ENCODE measurements at places on chromosomes 16 and 17.

- no peak for DNase-seq
Measured at GRCh38 chr17:27310565-27311110, 16.7 kb downstream of the WSB1 start.

- peak; percentile 75 for DNase-seq
Measured at GRCh38 chr16:48164907-48165715, 9.3 kb upstream of the ABCC12 start.

- peak; percentile 63 for DNase-seq
Measured at GRCh38 chr16:68517606-68518166, 21.4 kb upstream of the ZFP90 start.

GRCh38 chr16:85229869-85230462 lies 117.7 kb upstream of the CIBAR2 start:
- DNase-seq = no peak

- peak; percentile 79 for DNase-seq
Measured at GRCh38 chr17:15966183-15966878, 21.4 kb downstream of the ADORA2B start.

DNA sequence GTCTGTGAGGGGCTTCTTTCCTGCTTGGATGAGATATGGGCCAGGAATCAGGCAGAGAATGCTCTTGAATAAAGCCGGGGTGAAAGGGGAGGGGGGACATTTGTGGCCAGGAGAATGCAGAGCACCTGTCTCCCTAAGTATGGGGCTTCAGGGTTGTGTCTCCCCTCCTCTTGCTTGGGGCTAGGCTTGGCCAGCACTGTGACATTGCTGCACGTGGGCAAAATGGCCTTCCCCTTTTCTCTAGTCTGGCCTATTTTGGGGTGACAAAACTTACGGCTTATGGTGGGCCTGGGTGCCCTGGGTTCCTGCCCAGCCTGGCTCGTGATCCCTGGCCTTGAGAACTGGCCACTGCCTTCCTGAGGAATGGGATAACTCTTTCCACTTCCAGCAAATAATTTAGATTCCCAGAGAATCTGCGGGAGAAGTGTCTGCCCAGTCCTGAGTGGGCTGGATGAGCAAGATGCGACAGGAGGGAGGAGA lies 5.6 kb downstream of the NFE2L1 start:
- DNase-seq = no peak

DNA sequence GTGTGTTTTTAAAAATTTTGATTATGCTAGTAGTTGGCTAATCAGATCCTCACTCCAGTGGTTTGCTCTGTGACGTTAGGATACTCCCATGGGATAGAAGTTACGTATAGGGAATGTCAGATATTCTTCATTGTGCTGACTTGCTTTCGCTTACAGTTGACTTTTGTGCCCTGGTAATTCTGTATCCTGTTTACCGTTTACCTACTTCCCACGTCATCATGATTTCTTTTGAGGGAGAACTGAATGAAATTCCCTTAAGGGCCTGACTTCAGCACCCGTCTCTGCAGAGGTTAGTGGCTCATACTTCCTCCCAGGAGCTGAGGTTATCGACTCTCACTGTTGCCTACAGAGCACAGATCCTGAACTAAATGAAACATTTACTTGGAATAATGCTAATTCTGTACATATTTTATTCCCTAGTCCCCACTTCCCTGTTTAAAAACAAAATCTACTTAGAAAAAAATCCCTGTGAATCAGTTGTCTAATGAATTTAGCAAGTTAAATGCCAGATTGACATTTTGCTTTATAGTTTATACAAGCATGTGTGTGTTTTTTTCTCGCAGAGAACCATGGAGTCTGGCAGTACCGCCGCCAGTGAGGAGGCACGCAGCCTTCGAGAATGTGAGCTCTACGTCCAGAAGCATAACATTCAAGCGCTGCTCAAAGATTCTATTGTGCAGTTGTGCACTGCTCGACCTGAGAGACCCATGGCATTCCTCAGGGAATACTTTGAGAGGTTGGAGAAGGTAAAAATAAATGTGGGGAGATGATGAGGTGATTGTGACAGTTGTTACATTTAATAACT lies 2.8 kb downstream of the PRKAR1A start:
- no peak for DNase-seq

DNA sequence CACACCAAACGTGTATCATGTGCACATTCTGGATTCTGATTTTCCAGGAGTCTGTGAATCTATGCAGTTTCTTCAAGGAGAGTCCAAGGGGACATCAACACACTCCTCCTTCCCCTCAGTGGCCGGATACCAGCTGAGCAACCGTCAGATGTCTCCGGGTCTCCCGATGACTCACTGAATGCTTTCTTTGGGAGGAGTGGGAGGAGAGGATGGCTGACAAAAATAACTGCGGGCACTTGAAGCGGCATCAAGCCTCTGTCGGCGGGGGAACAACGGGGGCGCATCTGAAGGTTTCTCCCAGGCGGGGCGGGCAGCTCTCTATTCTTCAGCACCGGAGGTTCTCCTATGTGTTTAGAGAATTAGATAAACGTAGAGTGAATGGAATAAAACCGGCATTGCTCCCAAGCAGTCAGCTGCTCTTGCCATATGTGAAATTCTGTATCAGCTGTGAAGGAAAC lies 24.6 kb upstream of the LRRC75A start:
- DNase-seq = peak; percentile 90

GRCh38 chr17:70136131-70136530 lies 33.2 kb upstream of the KCNJ2 start:
- DNase-seq = no peak

DNA sequence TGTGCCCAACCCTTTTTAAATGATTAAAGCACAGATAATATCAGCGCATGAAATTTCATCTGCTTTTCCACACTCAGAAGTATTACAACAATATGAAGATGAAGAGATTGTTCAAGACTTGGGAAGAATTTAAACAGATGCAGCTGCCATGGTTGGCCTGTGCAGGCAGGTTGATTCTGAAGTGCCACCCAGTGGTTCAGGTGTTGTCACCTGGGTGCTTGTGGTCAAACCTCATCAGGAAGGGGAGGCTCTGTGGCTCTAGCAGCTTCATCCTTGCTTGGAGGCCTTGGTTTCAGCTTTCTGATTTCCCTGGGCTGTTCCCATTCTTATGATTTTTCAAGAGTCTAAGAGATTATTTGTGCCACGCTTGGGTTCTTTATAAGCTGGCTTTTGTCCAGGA lies 22.2 kb upstream of the CLEC18C start:
- DNase-seq = no peak

GRCh38 chr17:68544111-68544915 lies 32.1 kb downstream of the PRKAR1A start:
- no peak for DNase-seq

DNA sequence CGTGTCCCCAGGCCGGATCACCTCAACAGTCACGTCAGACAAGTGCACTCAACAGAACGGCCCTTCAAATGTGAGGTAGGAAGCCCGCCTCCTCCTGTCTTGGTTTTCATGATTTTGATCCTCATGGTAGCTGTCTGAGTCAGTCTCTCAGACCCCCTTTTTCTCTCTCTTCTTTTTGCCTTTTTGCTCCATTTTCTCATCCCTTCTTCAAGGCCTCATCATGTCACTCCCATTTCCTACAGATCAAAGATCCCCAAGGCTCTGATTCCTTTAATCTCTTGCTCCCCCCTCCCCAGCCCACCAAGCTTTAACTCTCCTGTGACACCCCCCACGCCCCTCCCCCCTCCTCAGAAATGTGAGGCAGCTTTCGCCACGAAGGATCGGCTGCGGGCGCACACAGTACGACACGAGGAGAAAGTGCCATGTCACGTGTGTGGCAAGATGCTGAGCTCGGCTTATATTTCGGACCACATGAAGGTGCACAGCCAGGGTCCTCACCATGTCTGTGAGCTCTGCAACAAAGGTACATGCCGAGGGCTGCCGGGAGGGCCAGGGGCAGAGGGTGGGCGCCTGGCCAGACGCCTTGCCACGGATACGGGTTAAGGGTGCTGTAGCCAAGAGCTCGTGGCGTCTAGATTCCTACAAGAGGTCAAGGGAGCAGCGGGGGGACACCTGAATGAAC lies 2.0 kb downstream of the MAZ start:
- peak; percentile 53 for DNase-seq

DNA sequence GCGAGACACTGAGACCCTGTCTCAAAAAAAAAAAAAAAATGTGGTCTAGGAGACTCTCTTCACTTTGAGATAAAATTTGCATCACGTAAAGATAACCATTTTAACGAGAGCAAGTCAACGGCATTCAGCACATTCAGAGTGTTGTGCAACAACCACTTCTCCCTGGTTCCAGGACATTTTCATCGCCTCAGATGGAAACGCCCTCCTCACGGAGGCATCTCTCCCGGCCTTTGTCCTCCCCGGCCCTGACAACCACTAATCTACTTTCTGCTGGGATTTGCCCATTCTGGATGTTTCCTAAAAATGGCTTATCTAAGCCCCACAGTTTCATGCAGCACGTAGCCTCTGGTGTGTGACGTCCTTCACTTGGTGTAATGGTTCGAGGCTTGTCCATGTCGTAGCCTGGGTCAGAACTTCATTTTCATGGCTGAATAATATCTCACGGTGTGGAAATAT lies 6.4 kb upstream of the NPRL3 start:
- DNase-seq = peak; percentile 14

DNA sequence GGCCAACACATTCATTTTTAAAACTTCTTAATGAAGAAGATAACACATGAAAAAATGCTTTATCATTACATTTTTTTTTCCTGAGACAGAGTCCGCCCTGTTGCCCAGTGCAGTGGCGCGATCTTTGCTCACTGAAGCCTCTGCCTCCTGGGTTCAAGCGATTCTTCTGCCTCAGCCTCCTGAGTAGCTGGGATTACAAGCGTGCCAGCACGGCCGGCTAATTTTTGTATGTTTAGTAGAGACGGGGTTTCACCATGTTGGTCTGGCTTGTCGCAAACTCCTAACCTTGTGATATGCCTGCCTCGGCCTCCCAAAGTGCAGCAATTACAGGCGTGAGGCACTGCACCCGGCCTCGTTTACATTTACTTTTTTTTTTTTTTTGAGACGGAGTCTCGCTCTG lies 13.2 kb downstream of the HBQ1 start:
- no peak for DNase-seq

DNA sequence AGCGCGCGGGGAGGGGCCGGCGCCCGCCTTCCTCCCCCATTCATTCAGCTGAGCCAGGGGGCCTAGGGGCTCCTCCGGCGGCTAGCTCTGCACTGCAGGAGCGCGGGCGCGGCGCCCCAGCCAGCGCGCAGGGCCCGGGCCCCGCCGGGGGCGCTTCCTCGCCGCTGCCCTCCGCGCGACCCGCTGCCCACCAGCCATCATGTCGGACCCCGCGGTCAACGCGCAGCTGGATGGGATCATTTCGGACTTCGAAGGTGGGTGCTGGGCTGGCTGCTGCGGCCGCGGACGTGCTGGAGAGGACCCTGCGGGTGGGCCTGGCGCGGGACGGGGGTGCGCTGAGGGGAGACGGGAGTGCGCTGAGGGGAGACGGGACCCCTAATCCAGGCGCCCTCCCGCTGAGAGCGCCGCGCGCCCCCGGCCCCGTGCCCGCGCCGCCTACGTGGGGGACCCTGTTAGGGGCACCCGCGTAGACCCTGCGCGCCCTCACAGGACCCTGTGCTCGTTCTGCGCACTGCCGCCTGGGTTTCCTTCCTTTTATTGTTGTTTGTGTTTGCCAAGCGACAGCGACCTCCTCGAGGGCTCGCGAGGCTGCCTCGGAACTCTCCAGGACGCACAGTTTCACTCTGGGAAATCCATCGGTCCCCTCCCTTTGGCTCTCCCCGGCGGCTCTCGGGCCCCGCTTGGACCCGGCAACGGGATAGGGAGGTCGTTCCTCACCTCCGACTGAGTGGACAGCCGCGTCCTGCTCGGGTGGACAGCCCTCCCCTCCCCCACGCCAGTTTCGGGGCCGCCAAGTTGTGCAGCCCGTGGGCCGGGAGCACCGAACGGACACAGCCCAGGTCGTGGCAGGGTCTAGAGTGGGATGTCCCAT lies 232.8 kb downstream of the SEC14L1 start:
- peak; percentile 59 for DNase-seq

DNA sequence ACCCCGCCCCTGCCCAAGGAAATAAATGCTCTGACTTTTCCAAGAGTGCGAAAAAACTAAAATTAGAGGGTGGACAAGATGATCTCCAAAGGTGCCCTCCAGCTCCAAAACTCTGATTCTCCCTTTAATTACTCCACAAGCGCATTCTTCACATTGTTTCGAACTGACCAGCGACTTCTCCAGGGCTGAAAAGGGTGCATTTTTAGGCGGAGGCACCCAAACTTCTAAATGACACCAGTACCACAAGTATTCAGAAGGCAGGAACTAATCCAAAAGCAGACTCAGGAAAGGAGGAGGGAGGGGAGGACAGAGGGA lies 750 bp downstream of the ZFHX3 start:
- DNase-seq = no peak

DNA sequence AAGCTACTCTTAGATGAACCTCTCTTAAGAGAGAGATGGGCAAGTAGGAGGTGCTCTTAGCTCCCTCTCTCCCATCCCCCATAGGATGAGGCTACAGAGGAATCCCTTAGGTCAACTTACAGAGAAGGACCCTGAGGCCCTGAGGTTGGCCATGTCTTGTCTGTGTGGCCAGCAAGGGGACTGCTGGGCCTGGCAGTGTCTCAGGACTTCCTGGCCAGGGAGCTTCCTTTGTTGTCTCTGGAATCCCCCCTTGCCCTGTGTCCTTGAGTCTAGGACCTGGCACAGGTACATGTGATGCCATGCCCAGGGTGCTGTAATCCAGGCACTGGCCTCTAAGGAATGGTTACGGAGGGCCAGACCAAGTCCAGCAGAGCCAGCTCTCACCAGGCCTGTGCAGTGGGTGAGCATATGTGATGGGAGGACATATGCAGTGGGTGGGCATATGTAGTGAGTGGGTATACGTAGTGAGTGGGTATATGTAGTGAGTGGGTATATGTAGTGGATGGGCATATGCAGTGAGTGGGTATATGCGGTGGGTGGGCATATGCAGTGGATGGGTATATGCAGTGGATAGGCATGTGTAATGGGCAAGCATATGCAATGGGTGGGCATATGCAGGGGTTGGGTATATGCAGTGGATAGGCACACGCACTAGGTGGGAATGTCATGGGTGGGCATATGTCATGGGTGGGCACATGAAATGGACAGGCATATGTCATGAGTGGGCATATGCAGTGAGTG lies 20.3 kb upstream of the PECAM1 start:
- no peak for DNase-seq

GRCh38 chr17:15124264-15124595 lies 140.9 kb downstream of the PMP22 start:
- DNase-seq = no peak

DNA sequence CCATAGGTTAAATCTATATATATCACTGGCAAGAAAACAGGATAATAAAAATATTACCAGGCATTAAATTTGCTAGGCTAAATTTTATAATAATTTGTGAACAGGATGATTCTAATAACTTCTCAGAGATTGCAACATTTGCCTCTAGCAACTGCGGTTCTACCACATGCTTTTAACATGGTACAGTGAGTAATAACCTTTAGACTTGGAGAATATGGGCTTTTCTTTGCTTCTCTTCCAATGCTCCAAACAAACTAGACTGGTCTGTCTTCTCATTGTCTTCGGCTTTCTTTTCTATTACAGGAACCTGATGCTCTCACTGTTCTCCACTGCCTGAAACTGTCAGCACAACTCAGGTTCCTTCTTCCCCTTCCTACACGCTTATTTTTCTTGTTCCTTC lies 80.6 kb downstream of the CA4 start:
- DNase-seq = no peak

GRCh38 chr17:11284811-11285210 lies 43.8 kb downstream of the SHISA6 start:
- DNase-seq = no peak

- DNase-seq = no peak
Measured at GRCh38 chr16:3570420-3571062, 6.7 kb downstream of the NLRC3 start.
